ENCODE measurements at places on chromosomes 13 and 19. TPM values are rescaled to one million over a fixed set of nuclear protein-coding genes. Genes with fewer than 3 reads are reported as not detected.
A peak's percentile ranks its signal among the peaks of the same experiment; 100 is the strongest.

Gene OSCAR
- 0.39 TPM for total RNA-seq

DNA sequence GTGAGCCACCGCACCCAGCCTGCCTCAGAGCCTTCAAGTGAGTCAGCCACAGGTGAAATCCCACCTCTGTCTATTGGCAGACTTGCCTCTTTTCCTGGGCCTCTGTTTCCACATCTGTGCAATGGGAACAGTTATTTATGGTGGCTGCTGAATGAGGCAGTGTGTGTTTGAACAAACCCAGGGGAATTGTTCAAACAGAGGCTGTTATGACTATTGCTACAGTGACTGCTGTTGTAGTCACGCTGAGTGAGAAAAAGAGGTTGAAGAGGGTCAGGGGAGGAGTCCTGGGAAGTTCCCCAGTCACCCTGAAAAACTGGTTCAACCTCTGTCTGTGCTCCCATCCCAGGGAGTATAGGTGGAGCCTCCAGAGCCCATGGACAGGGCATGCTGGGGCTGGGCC is at the start of gene CEACAM19:
CEACAM19 (plus strand) TSS at position 83 of the 400 bp plus-strand sequence. CDS start 450 bp downstream, outside the sequence.
- no peak within 1 kb of the TSS for H3K27ac ChIP-seq
- H3K4me1 ChIP-seq, result peaks cover 21% of the 10 kb centered on the region
- peak; percentile 35 for DNase-seq

DNA sequence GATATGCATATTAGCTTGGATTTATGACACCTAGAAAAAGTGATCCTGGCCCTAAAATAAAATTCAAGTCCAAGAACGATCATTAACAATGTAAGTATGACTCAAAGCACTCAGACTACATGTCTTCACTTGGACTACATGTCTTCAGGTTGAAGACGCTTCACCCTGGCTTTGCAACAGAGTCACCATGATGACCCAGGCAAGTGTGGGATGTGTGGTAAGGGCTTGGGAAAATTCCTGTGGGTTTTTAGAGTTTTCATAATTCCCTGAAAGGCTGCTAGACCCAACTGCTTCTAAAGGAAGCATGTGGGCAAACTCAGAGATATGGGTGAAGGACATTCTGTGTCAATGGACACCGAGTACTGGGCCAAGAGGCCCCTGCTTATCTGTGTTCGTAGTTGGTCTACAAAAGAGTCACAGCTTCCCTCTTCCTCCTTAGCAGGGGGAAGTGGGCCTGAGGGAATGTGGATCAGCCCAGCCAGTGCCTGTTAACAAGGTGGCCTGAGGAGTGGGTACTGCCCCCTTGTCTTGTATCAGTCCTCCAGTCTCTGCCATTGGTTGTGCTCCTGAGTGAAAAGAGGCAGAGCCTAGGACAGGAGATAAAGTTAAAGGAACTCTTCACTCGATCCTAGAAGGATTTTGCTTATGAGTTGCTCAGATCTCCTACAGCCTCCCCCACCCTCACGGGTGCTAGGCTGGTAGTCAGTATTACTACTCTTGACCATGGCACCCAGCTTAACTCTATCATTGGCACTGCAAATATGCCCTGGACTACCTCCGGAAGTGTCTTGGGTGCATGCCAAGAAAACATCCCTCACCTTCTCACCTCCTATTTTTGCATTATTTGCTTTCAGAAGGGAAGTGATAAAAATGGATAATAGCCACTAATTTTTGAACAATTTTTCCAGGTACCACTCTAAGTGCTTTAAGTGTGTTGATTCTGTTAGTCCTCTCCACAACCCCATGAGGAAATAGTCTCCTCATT is 406.3 kb downstream of the COG6 start:
- H3K4me1 ChIP-seq, result peaks cover 3% of the 10 kb centered on the region
- no peak for DNase-seq
- no peaks in the 10 kb centered on the region for H3K36me3 ChIP-seq
- H3K27me3 ChIP-seq, result no peaks in the 10 kb centered on the region
- H3K4me3 ChIP-seq, result no peak overlapping the region
- no peak overlapping the region for H3K27ac ChIP-seq

GRCh38 chr19:4089400-4089908 is 22.8 kb upstream of the ZBTB7A start:
- H3K4me1 ChIP-seq, result no peaks in the 10 kb centered on the region
- H3K27ac ChIP-seq, result no peak overlapping the region
- DNase-seq, result no peak
- peaks cover 5% of the 10 kb centered on the region for H3K36me3 ChIP-seq

- DNase-seq, result no peak
- H3K36me3 ChIP-seq, result peaks cover 13% of the 10 kb centered on the region
- no peak overlapping the region for H3K27ac ChIP-seq
- H3K4me1 ChIP-seq, result peaks cover 14% of the 10 kb centered on the region
- H3K4me3 ChIP-seq, result no peak overlapping the region
Measured at GRCh38 chr19:58566989-58567388, 6.1 kb downstream of the MZF1 start.

DNA sequence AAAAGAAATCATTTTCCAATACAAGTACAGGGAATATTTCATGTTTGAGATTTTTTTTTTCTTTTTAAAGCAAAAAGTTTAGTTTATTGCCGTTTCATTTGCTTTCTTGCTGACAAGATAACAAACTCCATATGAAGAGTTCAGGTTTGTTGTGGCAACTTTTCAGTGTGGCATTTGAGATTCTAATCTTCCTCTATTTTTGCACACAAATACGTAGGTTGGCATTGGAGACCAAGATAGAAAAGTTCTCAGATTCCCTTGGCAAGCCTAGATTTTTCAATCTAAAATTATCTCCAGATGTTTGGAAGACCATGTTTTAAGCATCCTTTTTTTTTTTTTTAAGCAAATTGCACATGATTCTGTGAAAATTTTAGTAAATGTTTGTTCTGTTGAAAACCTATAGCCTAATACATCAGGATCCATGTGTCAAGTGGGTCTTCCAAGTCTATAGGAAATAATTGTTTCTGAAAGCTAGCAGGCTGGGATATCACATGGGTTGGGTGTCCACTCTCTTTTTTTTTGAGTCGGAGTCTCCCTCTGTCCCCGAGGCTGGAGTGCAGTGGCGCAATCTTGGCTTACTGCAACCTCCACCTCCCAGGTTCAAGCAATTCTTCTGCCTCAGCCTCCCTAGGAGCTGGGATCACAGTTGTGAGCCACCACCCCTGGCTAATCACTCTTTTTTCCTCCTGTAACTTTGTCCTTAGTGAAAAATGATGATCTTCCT is 2.6 kb downstream of the GARRE1 start:
- no peaks in the 10 kb centered on the region for H3K27me3 ChIP-seq
- no peaks in the 10 kb centered on the region for H3K36me3 ChIP-seq
- DNase-seq, result no peak
